Fibroblast of lung (primary cell): ENCODE measurements at places on chromosomes 13 and 19. TPM values are rescaled to one million over a fixed set of nuclear protein-coding genes. Genes with fewer than 3 reads are reported as not detected.

Gene ZNF546
- 10.5 and 15.7 TPM in 2 replicates for total RNA-seq

Gene OR7C1
- not detected in 2 replicates for total RNA-seq

Gene ZNF283
- 12.8 and 15.2 TPM in 2 replicates for total RNA-seq

Gene GAMT
- 31.1 and 44.1 TPM in 2 replicates for total RNA-seq

Gene NFIC
- total RNA-seq: 34.9 and 66.4 TPM in 2 replicates

Gene PEAK3
- not detected in 2 replicates for total RNA-seq

Gene GSX1
- not detected in 2 replicates for total RNA-seq

- peaks cover 57% of the 10 kb centered on the region for H3K36me3 ChIP-seq
- no peaks in the 10 kb centered on the region for H3K27me3 ChIP-seq
- peaks cover 22% of the 10 kb centered on the region for H3K4me1 ChIP-seq
These were observed 2.3 kb downstream of the EEF2 start for GRCh38 chr19:3982701-3983541.

- no peak overlapping the region for H3K27ac ChIP-seq
- no peak overlapping the region for H3K4me3 ChIP-seq
- H3K36me3 ChIP-seq: peaks cover 5% of the 10 kb centered on the region
- no peak for DNase-seq
- no peaks in the 10 kb centered on the region for H3K27me3 ChIP-seq
These were observed 42.5 kb downstream of the RASA3 start for GRCh38 chr13:114089751-114090400.

DNA sequence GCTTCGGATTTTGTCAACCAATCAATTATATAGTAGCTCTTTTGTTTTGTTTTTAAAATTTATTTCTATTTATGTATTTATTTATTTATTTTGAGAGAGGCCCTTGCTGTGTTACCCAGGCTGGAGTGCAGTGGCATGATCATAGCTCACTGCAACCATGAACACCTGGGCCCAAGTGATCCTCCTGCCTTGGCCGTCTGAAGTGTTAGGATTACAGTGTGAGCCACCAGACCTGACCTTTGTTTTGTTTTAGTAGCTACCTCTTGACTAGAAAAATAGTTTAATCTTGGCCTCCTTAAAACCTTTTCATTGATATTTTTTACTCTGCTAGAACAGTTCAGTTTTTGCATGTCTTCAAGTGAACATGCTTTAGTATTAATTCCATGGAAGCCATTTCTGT is 15.1 kb downstream of the GARRE1 start:
- peaks cover 18% of the 10 kb centered on the region for H3K4me1 ChIP-seq
- H3K36me3 ChIP-seq: no peaks in the 10 kb centered on the region
- no peaks in the 10 kb centered on the region for H3K27me3 ChIP-seq

DNA sequence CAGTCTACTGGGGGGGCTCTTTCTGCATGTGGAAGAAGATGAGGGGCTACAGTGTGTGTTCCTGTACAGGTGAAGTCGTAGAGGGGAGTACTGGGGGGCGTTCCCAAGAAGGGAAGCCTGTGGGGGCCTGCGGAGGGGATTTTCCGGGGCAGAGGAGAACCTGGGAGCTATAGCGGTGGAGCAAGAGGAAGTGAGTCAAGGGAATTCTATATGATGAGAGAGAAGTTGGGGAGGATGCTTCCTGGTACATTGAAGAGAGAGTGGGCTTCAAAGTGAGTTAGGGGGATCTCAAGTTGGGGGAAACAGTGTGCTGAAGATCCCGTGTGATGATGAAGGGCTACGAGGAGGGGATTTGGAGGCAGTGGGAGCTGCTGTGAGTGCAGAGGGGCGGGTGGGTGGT is 1.9 kb upstream of the CACNG8 start:
- H3K27me3 ChIP-seq: peaks cover 39% of the 10 kb centered on the region
- no peak overlapping the region for H3K27ac ChIP-seq
- DNase-seq: no peak

DNA sequence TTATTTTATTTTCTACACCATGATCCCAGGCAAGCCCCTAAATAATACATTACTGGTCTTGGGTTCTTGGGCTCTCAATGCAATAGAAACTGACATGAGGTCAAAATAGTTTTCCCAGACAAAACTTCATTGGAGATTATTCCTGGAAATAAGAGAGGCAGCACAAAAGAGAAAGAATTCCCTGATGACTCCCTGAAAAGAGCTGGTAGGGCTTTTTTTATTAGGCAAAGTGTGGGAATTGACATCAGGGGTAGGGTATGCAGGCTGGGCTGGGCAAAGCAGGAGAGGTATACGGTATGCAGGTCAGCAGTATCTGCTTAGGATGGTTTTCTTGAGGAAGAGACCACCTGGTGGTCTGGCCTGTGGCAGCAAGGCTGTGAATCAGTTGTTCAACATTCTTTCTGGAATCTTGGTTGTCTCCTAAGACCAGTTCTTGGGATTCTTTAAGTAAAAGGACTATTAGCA is 9.3 kb upstream of the IGFL3 start:
- peak; percentile 71 for DNase-seq
- H3K36me3 ChIP-seq: no peaks in the 10 kb centered on the region
- peaks cover 6% of the 10 kb centered on the region for H3K4me1 ChIP-seq
- peak overlapping the region; percentile 83 for H3K27ac ChIP-seq
- H3K27me3 ChIP-seq: peaks cover 3% of the 10 kb centered on the region
- H3K4me3 ChIP-seq: no peak overlapping the region

DNA sequence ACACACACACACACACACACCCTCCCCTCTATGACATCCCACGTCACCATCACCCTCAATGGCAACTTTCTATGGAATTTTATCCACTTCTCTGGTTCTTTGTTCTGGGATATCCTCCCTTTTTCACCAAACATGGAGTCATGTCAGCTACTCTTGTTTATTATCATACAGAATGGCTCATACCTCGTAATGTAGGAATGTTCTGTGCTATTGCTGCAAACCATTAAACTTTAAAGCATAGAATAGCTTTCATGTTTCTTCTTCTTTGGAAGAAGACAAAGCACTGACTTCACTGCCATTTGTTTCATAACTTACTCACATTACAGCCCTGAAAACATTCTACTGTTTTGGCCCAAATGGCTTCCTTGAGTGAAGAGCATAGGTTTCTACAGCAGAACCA is 163.4 kb downstream of the FOXO1 start:
- no peaks in the 10 kb centered on the region for H3K27me3 ChIP-seq
- no peak overlapping the region for H3K4me3 ChIP-seq
- H3K36me3 ChIP-seq: no peaks in the 10 kb centered on the region
- H3K4me1 ChIP-seq: no peaks in the 10 kb centered on the region

GRCh38 chr13:43195112-43195511 is 171.7 kb downstream of the DNAJC15 start:
- no peak for DNase-seq
- H3K4me3 ChIP-seq: no peak overlapping the region
- H3K27ac ChIP-seq: no peak overlapping the region
- no peaks in the 10 kb centered on the region for H3K27me3 ChIP-seq
- no peaks in the 10 kb centered on the region for H3K36me3 ChIP-seq

GRCh38 chr19:5809053-5809452 is 4.2 kb downstream of the NRTN start:
- no peaks in the 10 kb centered on the region for H3K4me1 ChIP-seq
- peaks cover 12% of the 10 kb centered on the region for H3K27me3 ChIP-seq
- H3K36me3 ChIP-seq: no peaks in the 10 kb centered on the region
- no peak for DNase-seq
- no peak overlapping the region for H3K27ac ChIP-seq

DNA sequence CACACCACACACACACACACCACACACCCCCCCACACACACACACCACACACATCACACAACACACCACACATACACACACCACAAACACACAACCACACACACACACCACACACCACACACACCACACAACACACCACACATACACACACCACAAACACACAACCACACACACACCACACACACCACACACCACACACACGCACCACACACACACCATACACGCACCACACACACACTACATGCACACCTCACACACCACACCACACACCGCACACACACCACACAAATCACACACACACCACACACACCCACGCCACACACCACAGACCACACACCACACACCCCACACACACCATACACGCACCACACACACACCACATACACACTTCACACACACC is 83.5 kb downstream of the ZNF557 start:
- no peaks in the 10 kb centered on the region for H3K36me3 ChIP-seq
- H3K27ac ChIP-seq: no peak overlapping the region
- no peaks in the 10 kb centered on the region for H3K27me3 ChIP-seq
- peak; percentile 8 for DNase-seq
- no peaks in the 10 kb centered on the region for H3K4me1 ChIP-seq

DNA sequence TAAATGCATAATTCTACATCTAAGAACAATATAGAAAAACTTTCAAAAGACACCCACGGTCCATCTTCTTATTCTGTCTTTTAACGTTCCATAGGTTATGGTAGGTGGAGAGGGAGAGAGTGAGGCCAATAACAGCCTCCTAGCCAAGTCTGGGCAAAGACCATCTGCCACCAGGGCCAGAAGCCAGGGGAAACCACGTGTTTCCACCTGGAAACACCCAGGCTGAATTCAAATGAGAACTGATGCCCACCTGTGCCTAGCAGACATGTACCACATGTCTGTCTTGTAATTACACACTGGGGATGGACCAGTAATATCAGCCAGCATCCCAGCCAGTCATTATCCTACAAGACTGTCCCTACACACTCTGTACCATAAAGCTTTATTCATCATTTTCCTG is 1573.1 kb downstream of the EFNB2 start:
- no peak overlapping the region for H3K27ac ChIP-seq
- H3K4me1 ChIP-seq: no peaks in the 10 kb centered on the region
- no peaks in the 10 kb centered on the region for H3K36me3 ChIP-seq

DNA sequence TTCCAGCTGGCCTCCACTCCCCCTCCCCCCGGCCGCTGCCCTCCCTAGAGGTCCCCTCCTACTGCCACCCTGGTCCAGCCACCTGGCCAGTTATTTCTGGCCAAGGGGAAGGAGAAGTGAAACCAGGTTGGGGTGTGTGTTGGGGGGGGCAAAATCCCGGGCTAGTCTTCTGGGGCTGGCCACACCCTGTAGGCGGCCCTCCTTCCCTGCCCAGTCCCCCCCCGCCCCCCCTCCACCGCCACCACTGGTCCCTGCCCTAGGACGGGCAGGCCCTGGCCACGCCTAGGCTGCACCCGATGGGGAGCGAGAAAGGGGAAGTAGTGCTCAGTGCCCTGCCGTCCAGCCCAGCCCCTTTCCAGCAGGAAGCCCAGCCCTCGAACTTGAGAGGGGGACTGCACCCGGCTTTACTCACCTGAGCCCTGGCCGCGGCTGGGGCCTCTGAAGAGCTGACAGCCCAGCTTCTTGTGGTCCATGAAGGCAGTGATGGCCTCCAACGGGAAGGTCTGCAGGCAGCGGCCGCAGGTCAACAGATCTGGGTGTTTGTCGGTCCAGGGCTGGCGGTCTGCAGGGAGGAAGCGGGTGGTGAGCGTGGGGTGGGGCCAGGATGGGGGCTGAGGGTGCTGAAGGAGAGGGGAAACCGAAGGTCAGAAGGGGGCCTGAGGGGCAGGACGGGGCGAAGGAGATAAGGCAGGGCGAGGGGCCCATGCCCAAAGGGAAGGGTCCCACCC is 813 bp downstream of the ZNF296 start:
- DNase-seq: peak; percentile 53
- H3K4me1 ChIP-seq: peaks cover 6% of the 10 kb centered on the region
- no peak overlapping the region for H3K27ac ChIP-seq
- no peaks in the 10 kb centered on the region for H3K27me3 ChIP-seq
- H3K4me3 ChIP-seq: peak overlapping the region; percentile 36

GRCh38 chr13:114130837-114131582 is 1.4 kb downstream of the RASA3 start:
- DNase-seq: peak; percentile 82
- peaks cover 20% of the 10 kb centered on the region for H3K4me1 ChIP-seq
- H3K27me3 ChIP-seq: no peaks in the 10 kb centered on the region
- peak overlapping the region; percentile 87 for H3K4me3 ChIP-seq
- peaks cover 3% of the 10 kb centered on the region for H3K36me3 ChIP-seq
- peak overlapping the region; percentile 96 for H3K27ac ChIP-seq

- no peaks in the 10 kb centered on the region for H3K4me1 ChIP-seq
- H3K27me3 ChIP-seq: no peaks in the 10 kb centered on the region
- H3K36me3 ChIP-seq: no peaks in the 10 kb centered on the region
- H3K27ac ChIP-seq: no peak overlapping the region
These were observed 75.4 kb downstream of the PEG3 start for GRCh38 chr19:56765137-56765536.

GRCh38 chr19:31301306-31301980 is 47.8 kb downstream of the TSHZ3 start:
- no peak for DNase-seq
- H3K27ac ChIP-seq: no peak overlapping the region
- H3K4me3 ChIP-seq: no peak overlapping the region
- no peaks in the 10 kb centered on the region for H3K4me1 ChIP-seq
- H3K27me3 ChIP-seq: no peaks in the 10 kb centered on the region
- peaks cover 4% of the 10 kb centered on the region for H3K36me3 ChIP-seq

DNA sequence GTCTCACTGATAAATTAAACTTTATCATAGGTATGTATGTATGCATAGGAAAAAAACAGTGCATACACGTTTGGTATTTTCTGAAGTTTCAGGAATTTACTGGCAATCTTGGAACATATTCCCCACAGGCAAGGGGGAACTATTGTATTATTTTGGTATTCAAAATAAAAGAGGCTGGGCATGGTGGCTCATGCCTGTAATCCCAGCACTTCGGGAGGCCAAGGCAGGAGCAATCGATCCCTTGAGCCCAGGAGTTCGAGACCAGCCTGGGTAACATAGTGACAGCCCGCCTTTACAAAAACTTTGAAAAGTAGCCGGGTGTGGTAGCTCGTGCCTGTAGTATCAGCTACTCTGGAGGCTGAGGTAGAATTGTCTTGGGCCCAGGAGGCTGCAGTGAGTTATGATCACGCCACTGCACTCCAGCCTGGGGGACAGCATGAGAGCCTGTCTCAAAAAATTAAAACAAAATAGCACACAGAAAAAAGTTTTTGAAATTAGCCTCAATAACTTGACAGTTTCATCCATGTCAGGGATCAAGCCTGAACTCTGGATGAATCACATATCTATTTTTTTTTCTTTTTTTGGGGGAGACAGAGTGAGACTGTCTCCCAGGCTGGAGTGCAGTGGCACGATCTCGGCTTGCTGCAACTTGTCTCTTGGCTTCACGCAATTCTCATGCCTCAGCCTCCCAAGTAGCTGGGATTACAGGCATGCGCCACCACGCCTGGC is 29.1 kb upstream of the HOMER3 start:
- H3K27me3 ChIP-seq: no peaks in the 10 kb centered on the region
- DNase-seq: no peak
- H3K4me1 ChIP-seq: peaks cover 11% of the 10 kb centered on the region
- no peaks in the 10 kb centered on the region for H3K36me3 ChIP-seq
- peak overlapping the region; percentile 63 for H3K27ac ChIP-seq

GRCh38 chr19:8158411-8159074 is 9.2 kb upstream of the FBN3 start:
- H3K4me3 ChIP-seq: no peak overlapping the region
- peak; percentile 88 for DNase-seq
- no peak overlapping the region for H3K27ac ChIP-seq
- H3K4me1 ChIP-seq: no peaks in the 10 kb centered on the region
- H3K27me3 ChIP-seq: no peaks in the 10 kb centered on the region

GRCh38 chr13:48573213-48574007 is 40.5 kb upstream of the RCBTB2 start:
- no peak overlapping the region for H3K27ac ChIP-seq
- H3K4me3 ChIP-seq: no peak overlapping the region
- DNase-seq: no peak
- H3K4me1 ChIP-seq: peaks cover 3% of the 10 kb centered on the region
- no peaks in the 10 kb centered on the region for H3K27me3 ChIP-seq
